ENCODE measurements at places on chromosomes 5 and 9.

DNA sequence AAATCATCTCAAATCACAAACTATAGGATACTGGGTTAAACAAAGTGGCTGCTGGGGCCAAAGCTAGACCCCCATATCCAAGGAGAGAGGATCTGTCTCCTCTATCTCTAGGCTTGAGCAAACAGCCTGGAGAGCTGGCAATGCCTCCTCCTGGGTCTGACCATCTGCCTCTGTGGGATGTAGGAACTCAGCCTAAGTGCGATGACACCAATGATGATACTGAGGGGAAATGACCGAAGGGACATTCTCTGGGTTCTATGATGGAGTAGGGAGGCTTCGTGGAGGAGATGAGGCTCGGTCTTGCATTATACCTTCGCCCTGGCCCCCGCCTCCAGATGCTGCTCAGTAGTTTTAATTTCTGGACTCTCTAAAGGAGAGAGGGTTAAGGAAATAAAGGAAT is 9.3 kb upstream of the SPATA24 start:
- no peak for DNase-seq

DNA sequence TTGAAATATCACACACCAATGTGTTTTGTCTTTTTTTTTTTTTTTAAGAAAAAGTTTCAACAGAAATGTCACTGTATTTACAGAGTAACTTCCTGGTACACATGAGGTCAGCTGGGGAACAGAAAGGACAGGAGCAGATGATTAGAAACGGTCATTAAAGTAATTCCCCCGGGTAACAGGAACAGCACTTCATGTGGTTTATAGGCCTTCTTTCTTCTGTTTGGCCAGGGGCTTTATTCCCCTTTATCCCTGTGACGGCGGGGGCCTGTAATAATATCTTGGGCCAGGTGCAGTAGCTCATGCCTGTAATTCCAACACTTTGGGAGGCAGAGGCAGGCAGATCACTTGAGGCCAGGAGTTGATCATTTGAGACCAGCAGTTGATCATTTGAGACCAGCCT is 30.5 kb upstream of the MSH3 start:
- DNase-seq, result no peak

DNA sequence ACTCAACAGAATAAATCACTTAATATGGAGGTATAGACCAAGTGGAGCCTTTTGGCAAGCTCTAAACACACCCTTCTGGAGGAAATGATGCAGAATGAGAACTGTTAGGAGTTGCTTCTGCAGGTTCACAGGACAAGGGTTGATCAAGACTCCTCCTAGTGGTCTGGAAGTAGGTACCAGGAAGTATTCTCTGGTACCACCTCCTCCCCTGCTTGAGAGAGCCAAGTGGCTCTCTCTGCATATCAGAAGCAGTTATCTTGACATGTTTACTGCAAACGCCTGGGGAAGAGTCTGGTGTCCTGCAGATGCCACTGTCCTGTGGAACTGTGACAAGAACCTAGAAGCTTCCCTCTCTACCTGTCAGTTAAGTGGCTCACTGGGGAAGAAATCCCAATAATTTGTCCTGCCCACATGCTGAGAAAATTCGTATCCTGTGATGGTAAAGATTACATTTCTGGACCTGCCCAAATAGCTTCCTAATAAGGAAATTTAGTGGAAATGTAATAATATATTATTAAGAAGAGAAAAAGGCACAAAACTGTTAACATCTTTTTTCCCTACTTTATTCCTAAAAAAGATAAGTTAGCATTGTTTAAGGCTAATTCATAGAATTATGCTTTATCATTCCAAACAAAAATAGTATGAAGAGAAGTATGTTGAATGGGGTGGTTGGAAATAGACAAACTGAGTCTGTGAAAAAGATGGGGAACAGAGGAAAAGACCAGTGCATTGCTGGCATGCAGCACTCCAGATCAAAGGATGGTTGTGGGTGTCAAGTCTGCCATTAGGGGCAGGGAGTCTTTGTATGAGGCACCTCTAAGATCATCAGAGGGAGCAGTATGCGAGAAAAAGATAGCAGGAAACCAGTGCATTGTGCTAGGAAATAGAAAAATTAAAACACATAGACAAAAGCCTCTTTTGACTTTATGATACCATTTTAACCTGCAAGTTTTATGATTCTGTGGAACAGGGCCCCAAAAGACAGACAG is 118.8 kb downstream of the CDC42SE2 start:
- DNase-seq, result peak; percentile 75

GRCh38 chr9:127349483-127350113 is 47.4 kb upstream of the SLC2A8 start:
- no peak for DNase-seq

GRCh38 chr5:111929261-111929660 is 172.3 kb upstream of the NREP start:
- DNase-seq, result no peak

DNA sequence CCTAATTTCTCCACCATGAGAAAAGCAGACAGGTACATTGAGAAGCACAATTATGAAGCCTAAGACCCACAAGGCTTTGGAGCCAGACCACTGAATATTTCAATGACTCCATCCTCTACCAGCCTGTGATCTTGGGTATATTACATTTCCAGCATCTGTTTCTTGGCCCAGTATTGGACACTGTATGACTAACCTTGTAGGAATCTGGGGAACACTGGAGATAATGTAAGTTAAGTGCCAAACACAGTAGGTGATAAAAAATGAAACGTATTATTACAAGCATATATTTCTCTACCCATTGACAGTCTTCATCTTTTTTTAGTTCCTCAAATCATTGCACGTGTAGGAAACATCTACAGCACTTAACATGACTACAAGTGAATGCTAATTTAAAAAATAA is 28.6 kb upstream of the FEM1C start:
- no peak for DNase-seq

DNA sequence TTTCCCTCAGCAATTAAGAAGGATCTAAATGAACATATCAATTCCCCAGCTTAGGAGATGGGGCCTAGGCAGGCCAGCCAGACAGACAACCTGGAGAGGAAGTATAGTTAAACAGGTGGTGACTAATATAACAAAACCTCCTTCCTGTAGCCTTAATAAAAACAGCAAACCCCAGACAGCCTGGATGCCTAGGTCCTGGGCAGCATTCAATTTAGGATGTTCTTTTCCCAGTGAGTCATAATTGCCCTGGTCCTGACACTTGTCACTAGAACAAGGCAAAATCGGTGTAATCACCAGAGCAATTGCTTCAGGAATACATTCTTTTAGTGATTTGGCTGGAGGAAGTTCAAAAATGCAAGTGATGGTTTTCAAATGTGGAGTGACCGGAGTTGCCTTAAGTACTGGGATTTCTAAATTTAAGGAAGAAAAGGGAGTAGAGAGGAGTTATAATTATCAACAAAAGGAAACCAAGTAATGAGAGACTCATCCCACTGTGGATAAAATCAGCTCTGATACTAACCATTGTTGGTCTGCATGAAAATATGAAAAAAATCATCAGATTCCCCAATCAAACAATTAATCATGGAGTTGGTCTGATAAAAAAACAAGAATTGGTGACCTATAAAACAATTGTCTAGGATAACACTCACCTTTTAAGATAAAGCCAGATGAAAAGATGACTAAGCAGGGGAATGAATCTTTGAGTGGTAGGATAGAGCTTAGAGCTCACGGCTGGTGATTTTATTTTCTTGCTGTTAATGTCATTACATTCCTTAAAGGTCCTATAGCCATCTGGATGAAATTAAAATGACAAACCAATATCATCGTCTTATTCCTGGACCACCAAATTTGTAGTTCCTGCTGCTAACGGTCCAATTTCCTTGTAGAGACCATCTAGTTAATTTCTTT is 39.0 kb upstream of the TARS1 start:
- peak; percentile 5 for DNase-seq

GRCh38 chr5:72651779-72652178 is 144.6 kb upstream of the ZNF366 start:
- peak; percentile 21 for DNase-seq

- no peak for DNase-seq
Observed at GRCh38 chr9:125691869-125692268, 15.1 kb downstream of the MAPKAP1 start.

DNA sequence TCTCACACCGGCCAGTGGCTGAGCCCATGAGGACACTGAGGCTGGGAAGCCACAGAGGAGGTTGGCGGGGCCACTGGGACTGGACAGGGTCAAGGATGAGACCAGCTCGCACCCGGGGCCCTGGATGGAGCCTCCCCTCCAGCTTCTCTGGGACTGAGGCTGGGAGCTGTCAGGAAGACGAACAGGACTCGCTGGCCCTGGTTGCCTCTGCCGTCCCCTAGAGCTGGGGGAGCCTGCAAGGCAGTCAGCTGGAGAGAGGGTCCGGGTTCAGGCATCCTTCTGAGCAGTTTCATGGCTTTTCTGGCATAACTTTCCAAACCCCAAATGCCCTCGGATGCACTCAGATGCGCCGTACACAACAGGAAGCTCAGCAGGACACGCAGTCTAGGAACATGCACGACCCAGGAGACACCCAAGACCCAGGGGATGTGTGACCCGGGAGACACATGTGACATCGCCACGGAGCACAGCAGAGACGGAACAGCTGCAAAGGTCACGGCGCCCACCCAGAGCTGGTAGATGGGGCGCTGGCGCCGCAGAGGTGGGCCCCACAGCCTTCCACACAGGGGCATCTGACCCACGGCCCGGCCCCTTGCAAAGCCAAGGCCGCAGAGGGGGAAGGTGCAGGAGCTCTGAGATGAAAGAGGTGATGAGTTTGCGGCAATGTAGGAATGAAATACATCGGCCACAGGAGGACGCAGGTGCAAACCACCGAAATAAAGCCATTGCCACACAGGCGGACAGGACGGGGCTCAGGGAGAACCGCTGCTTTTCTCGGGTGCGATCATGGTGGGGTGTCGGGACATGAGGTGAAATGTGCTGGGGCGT is 17.1 kb downstream of the TPPP start:
- DNase-seq, result peak; percentile 35

- DNase-seq, result peak; percentile 72
Observed at GRCh38 chr5:137822158-137822764, 45.4 kb upstream of the MYOT start.

- DNase-seq, result no peak
Observed at GRCh38 chr5:143196601-143197259, 206.8 kb downstream of the NR3C1 start.

DNA sequence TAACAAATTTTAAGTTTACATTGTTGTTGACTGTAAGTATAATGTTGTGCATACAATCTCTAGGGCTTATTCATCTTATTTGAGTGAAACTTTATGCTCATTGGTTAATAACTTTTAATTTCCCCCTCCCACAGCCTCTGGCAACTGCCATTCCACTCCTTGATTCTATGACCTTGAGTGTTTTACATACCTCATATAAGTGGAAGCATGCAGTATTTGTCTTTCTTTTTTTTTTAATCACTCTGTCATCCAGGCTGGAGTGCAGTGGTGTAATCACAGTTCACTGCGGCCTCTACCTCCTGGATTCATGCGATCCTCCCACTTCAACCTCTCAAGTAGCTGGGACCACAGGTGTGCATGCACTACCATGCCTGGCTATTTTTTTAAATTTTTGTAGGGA is 83.9 kb downstream of the KCTD16 start:
- no peak for DNase-seq

GRCh38 chr5:141560151-141560550 is 58.6 kb downstream of the DIAPH1 start:
- DNase-seq, result peak; percentile 79

DNA sequence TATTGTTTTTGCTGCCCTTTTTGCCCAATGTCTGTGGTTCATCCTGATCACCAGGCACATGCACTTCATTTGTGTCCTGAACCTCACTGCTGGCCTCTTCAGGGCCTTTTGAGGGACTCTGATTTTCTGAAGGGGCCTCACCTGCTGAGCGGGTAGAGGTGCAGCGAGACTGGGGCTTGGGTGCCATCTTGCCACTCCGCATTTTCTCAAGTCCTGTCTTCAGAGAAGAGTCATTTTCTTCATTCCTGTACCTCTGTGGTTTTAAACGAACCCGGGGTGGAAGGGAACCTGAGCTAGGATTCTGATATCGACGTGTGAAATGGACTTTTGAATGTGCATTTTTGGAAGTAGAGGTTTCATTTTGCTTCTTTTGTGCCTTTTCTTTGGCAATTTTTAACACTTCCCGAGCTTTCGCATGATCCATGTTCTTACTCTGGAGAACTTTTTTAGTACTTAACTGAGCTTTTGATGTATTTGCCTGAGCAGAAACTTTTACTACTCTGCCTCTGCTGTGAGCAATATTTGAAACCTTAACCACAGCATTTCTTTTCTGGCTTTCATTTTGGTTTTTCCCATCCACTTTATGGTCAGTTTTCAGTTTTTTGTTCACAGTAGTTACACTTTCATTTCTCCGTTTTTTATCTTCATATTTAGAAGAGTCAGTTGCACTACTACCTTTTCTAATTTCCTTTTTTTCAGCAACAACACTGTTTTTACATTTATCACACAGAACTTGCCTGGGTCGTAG is 26.1 kb downstream of the PWWP2A start:
- DNase-seq, result no peak

- DNase-seq, result no peak
Observed at GRCh38 chr5:147390654-147391225, 119.1 kb downstream of the DPYSL3 start.

GRCh38 chr5:30849931-30850710 is 343.4 kb upstream of the CDH6 start:
- peak; percentile 7 for DNase-seq
